ENCODE measurements at places on chromosomes 1 and 21.
A peak's percentile ranks its signal among the peaks of the same experiment; 100 is the strongest.

GRCh38 chr1:27979151-27979858, 19.5 kb downstream of the XKR8 start:
- peak; percentile 54 for DNase-seq

- no peak for DNase-seq
Measured at GRCh38 chr21:38661197-38661871, 144.4 kb upstream of the ETS2 start.

GRCh38 chr1:14055442-14056223, 355.6 kb downstream of the PRDM2 start:
- no peak for DNase-seq

DNA sequence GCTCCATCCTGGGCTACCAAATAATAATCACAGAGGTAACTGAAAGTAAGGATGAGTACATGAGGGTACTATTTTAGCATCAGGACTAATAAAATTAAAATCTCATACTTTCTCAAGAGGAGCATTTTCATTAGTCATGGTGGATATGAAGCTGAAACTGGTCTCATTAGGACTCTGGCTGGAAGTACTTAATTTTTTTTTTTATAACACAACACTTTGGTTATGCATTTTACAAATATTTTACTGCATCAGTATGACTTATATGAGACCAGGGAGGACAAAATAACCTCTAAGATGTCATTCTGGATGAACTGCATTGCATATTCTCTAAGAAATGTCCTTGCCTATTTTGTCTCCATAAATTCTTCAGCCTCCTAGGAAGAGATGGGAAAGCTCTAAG, 290.9 kb downstream of the HLX start:
- no peak for DNase-seq

DNA sequence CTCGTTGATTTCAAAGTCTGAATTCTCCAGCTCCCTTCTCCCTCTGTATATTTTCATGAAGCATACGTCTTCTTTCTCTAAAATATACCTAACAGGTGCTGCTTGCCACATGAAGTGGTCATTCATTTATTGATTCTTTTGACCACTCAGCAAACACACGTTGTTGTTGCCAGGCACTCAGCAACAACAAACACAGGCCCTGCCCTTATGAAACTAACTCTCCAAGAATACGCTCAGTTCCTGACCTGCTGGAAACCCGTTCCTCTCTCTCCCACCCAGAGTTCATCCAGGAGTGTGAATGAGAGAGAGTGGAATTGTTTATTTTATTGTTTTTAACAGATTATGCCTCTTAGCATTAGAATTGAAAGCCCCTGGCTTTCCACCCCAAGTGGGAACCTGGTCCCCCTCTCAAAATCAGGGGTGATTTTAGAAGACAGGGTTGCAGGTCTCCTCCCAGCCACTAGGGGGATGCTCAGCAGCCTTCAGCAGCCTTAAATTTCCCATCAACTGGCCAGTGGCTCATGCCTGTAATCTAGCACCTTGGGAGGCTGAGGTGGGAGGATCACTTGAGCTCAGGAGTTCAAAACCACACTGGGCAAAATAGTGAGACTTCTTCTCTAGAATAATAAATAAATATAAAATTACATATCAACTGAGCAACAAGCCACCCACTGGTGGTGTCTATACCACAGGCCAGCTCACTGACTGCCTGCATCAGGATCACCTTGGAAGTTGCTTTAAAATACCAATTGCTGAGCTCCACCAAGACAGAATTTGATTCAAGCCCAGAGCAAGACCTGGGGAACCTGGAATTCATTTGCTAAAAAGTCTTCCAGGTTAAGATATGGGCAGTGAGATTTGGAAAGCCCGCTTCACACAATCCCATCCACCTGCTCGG, 181.0 kb upstream of the KLHDC7A start:
- no peak for DNase-seq

DNA sequence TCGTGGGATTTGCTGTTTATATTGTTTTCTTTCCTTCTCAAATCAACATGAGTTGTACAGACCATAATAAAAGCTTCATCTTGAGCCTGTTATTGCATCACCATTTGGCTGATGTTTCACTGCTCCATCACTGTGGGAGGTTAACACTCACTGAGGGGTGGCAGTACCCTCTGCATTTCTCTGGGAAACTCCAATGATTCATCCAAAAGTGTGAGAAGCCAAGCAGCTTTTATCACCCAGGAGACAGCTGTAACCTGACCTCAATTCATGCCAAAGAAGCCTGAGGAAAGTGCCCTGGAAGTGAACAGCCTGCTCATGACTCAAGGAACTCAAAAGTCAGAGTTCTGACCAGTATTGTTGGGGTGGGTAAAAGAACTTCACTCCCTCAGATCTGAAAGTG, 84.1 kb downstream of the GPR88 start:
- no peak for DNase-seq

- no peak for DNase-seq
Measured at GRCh38 chr1:86396498-86396890, 371 bp upstream of the ODF2L start.

GRCh38 chr1:208837242-208837641, 593.1 kb upstream of the PLXNA2 start:
- no peak for DNase-seq

GRCh38 chr1:212034516-212035122, 738 bp downstream of the INTS7 start:
- DNase-seq = no peak

DNA sequence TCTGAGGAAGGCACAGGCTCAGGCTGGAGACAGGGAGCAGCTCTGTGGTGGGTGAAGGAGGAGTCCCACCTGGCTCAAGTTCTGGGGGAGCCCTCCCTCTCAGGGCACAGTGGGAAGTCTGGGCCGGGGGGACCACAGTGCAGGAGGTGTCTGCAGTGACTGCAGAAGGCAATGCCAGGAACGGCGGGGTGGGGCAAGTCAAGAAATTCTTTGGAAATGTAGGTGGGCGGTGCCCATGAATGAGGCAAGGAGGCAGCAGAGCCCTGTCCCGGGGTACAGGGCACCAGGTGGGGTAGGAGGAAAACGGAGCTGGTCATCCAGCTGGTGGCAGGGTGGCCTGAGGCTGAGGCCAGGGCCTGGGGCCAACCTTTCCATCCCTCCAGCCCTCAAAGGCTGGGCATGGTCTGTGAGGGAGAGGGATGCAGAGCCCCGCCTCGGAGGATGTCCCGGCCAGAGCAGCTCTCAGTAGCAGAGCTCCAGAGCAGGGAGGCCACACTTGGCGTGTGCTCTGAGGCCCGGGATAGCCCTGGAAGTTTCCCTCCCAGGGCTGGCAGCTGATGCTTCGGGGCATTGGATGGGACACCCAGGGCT, 4.7 kb downstream of the TFF3 start:
- DNase-seq = no peak

- DNase-seq = no peak
Measured at GRCh38 chr1:205028390-205028789, 14.6 kb upstream of the CNTN2 start.

DNA sequence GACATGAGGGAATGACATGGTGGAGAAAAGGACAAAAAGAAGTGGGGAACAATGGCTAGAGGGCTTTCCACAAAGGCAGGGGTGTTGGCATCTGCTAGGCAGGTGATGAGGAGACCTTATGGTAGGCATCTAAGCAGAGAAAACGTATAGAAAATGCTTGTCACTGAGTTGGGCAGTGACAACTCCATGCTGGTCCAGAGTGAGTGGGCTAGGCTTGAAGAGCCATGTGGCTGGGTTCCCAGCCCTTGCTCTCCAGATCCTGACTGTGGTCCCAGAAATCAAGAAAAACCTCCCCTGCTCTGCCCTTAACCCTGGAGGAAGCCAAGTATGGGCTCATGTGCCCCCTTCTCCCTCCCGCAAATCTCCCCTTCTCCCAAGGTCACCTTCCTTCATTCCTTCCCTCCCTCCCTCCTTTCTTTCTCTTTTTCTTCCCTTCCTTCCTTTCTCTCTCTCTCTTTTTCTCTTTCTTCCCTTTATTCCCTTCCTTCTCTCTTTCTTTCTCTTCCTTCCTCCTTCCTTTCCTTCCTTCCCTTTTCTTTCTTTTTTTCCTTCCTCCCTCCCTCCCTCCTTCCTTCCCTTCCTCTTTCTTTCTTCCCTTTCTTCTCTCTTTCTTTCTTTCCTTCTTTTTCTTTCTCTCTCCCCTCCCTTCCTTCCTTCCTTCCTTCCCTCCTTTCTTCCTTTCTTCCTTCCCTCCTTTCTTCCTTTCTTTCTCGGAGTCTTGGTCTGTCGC, 102.8 kb downstream of the NAV1 start:
- DNase-seq = no peak

- DNase-seq = no peak
Measured at GRCh38 chr1:100077531-100077930, 55.2 kb downstream of the SASS6 start.

GRCh38 chr1:157153746-157154145, 15.6 kb upstream of the ETV3 start:
- DNase-seq = no peak

- no peak for DNase-seq
Measured at GRCh38 chr1:8809342-8809736, 8.1 kb downstream of the RERE start.

GRCh38 chr1:212680680-212681389, 18.8 kb downstream of the BATF3 start:
- no peak for DNase-seq

DNA sequence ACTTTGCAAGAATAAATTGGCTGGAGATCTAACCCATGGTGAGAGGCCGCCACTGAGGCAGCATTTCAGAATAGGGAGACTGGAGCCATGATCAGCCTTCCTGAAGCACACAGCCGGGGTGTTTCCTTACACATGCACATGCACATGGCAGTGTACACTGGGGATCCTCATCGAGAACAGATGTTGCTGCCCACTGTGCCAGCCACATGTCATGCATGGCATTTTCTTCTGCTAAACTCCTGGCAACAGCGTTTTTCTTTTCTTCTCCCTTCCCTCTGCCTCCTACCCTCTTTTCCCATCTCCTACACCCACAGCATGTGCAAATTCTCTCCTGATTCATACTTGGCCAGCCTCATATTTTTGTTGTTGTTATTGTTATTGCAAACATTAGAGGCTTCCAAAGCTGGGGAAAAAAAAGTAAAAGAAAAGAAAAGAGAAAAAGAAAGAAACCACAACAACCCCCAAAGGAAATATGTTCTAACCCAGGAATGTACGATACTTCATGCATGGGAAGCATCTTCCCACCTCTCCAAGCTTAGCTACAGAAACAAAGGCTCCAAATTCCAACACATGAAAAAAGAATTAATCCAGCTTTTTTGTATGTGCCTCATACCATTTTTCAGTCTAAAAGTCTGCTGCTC, 344.0 kb downstream of the ASTN1 start:
- DNase-seq = no peak

DNA sequence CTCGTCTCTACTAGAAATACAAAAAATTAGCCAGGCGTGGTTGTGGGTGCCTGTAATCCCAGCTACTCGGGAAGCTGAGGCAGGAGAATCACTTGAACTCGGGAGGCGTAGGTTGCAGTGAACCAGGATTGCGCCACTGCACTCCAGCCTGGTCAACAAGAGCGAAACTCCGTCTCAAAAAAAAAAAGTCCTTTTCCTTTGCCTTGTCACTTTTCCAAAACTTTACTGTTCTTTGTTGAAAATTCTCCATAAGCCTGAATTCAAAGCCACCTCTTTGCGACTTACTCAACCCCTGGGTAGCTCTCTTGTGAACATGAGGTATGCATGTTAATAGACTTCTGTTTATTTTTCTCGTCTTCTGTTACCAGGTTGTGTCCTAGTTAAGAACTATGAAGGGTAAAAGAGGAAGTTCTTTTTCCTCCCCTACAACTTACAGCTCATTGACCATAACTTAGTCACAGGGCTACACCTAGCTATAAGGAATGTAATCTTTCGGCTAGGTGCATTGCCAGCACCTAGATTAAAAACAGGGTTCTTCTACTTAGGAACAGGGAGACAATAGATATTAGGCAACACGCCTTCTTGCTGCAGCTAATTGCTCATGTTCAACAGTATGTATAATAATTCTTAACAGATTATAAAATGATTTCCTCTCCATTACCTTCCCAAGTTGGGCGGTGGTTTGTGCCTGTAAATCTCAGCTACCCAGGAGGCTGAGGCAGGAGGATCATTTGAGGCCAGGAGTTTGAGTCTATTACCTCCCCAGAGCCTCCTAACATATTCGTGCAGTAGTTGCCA, 40.9 kb downstream of the PTAFR start:
- no peak for DNase-seq

DNA sequence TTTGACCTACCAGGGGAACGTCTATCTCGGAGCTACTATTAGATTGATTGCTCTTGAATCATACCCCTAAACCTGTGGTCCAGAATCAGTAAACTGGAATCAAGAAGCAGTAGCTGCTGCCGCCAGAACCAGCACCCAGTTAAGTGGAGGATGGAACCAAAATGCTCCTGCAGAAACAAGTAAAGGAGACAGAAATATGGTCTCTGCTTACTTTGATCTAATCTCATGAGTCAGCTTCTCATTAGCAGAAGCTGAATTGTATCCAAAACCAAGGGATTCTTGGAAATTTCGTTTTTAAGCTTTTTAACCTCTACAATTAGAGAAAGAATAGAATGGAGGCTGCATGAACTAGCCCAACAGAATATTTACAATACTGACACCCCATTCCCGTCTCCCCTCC, 42.6 kb upstream of the PIGV start:
- no peak for DNase-seq

- no peak for DNase-seq
Measured at GRCh38 chr1:55329091-55329490, 113.9 kb upstream of the USP24 start.

DNA sequence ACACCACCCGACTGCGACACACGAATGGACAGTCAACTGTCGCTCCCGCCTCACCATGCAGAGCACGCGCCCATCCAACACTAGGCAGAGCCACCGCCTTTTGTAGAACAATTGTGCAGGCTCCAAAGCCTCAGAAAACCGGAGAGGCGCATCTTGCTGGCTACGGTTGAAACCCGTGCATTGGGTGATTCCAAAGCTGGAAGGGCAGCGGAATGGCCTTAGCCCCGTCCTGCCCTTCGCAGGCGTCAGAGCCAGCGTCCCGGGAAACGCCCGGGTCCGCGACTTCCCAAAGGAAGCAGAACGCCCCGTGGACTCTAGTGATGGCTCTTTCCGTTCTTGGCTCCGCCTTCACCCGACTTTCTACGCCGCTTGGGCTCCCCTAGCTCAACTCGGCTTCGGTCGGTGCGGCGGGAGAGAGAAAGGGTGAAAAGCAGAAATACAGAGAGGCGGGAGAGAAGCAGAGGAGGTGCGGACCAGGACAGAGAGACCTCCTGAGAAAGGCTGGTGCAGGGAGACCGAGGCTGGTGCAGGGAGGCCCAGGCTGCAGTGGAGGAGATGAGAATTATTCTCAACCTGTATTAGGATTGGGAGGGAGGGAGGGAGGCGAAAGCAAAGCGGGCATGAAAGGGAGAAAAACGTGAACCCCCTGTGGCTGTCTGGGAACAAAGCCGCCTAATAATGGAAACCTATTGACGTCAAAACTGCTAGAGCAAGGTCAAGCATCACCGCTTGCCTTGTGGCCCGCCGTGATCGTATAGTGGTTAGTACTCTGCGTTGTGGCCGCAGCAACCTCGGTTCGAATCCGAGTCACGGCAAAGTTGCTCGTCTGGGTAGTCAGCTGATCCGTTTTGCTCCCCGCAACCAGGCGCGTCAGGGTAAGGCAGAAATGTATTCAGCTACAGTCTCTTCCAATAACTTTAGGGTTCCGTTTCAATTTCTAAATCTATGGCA, 99.5 kb downstream of the PRKAB2 start:
- peak; percentile 40 for DNase-seq

- DNase-seq = no peak
Measured at GRCh38 chr1:171366085-171366484, 52.1 kb downstream of the FMO4 start.

- no peak for DNase-seq
Measured at GRCh38 chr1:101364370-101365120, 127.7 kb downstream of the S1PR1 start.

Measured in NCI-H460 (cell line).